ENCODE measurements at places on chromosomes 2 and 18.

GRCh38 chr18:68484241-68484640 is 230.7 kb downstream of the TMX3 start:
- DNase-seq: no peak

- no peak for DNase-seq
These were observed 371.6 kb upstream of the CHST9 start for GRCh38 chr18:27556741-27557140.

DNA sequence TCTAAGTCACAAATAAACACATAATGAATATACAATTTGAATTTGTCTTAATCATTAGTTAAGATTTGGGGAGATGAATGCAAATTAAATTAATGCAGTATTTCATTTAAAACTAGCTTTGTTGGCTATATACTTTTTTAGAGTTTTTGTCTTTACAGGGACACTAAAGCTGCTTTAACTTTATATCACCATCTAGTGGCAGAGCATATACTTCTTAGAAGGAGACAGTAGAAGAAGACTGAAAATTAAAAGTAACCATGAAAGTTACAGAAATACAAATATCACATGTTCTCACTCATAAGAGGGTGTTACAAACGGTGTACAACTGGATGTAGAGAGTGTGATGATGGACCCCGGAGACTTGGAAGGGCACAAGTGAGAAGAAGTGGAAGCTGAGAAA is 268.3 kb upstream of the NETO1 start:
- no peak for DNase-seq

DNA sequence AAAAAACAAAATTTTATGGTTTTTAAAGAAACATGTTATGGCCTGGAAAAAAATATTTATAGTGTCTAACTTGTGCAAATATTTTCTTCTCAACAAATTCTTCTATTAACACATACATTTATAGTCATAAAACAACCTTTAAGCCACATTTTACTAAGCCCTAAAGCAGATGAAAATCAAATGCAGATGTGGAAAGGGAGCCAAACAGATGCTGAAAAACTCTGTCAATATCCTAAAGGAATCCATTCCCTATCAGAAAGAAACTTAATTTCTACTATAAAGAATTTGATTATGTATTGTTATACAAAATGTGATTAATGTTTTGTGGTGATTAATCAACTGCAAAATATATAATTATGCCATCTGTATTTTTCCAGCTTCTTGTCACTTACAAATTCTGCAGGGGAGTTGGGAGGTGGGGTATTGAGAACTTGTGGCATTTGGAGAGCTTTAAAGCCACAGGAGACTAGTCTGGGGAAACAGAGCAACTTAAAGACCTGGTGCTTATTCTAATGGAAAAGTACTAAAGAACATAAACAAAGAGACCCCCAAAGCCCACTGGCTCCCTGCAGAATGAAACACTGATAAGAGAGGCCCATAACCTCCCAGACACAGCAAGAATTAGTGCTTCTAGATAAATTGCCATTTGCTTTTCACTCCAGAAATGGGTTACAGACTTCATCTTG is 1721.0 kb upstream of the PIK3C3 start:
- no peak for DNase-seq

DNA sequence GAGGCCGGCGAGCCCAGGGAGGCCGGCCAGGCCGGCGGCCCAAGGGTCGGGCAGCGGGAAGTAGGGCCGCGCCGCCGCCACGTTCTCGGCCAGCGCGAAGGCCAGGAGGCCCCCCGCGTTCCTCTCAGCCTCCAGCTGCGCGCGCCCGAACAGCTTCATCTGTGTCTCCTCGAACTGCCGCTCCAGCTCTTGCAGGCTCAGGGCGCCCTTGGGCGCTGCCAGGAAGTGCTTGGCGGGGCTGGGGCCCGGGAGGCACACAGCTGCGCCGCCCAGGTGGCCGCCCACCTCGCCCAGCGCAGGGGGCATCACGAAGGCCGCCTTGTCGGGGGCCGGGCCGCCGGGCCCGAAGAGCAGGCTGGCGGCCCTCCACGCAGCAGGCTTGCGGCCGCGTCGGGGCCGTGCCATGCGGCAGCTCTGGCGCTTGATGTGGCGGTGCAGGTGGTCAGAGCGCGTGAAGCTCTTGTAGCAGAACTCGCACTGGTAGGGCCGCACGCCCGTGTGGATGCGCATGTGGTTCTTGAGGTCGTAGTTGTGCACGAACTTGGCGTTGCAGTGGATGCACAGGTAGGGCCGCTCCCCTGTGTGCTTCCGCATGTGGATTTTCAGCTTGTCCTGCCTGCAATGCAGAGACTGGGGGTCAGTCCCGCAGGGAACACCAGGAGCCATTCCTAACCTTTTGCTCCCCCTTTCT is 99.0 kb upstream of the SMAD2 start:
- DNase-seq: no peak

DNA sequence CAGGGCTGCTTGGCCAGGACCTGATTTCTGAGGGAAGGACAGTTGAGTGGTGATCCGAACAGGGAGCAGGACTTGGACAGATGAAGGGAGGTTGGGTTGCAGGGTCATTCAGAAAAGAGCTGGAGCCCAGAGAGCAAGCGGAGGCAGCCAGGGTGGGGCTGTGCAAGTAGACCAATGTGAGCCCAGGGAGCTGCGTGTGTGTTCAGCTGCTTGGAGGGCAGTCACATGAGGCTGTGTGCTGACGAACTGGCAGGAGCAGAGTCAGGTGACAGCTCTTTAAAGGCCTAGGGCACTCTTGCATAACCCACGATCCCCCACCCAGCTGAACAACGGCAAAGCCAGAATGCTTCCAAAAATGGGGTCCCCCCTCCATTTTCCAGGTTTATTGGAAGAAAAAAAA is 4.6 kb upstream of the MLPH start:
- no peak for DNase-seq

GRCh38 chr2:34949316-34949715 is 1350.2 kb upstream of the FAM98A start:
- no peak for DNase-seq

DNA sequence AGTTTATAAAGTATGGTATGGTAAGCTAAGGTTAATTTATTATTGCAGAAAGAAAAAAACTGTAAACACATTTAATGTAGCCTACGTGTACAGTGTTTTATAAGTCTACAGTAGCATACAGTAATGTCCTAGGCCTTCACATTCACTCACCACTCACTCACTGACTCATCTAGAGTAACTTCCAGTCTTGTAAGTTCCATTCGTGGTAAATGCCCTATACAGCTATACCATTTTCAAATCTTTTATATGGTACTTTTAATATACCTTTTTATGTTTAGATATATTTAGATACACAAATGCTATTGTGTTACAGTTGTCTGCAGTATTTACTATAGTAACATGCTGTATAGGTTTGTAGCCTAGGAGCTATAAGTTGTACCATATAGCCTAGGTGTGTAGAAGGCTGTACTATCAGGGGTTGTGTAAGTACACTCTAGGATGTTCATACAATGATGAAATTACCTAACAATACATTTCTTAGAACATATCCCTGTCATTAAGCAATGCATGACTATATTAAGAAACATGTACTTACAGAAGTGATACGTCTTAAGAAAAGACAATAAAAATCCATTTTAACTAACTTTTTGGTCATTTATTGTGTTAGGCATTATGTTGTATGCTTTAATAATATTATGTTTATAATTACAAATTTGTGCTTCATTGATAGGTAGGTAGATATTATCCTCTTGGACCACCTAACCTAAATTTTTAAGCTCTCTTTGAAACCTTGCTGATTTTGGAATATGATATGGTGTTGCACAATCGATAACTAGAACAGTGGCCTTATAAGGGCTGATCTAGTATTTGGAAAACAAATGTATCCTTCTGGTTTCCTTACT is 51.9 kb downstream of the VRK2 start:
- DNase-seq: no peak

DNA sequence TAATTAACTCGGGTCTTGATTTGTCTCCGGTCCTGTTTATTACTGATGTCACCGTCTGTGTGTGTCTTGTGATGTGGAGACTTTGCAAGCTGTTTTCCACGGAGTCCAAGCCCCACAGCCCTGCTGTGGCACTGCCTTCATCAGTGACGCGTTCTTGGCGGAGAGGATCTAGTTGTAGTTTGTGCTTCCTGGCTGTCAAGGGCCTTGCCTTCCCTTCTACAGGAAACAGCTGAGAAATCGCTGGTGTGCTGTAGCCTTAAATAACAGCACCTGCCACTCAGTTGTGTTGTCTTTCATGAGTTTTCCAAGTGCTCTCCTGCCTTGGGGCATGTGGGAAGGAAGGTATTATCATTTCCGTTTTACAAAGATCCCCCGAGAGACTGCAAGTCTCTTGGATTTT is 26.3 kb downstream of the CTIF start:
- no peak for DNase-seq

DNA sequence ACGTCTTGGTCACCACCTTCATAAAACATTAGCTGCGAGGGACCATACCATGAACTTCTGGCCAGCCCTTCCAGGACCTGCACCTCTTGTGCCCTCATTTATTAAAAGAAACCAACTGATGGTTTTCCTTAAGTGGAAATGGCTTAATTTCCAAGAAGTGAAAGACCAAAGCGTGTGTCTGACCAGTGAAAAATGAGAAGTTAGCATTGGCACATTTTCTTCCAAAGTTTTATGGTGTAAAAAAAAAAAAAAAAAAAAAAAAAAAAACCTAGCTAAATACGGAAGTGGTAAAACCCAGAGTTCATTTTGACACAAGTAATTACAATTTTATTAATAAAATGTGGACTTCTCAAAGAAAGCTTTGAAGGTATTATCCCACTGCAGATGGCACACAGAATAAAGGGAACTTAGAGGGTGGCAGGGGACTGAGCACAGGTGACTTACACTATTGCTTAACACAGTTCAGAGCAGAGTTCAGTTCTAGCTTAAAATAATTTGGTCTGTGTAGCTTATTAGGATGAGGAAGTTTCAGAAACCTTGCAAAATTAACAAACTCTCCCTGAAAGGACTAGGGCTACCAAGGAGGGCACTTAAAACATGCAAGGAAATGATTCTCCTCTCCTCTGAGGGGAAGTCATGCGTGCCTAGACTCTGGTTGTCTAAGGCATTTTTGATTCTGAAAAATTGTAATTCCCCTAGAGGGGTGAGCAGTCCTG is 42.2 kb upstream of the EPG5 start:
- DNase-seq: no peak

GRCh38 chr2:159497847-159498246 is 118.5 kb downstream of the BAZ2B start:
- DNase-seq: no peak

DNA sequence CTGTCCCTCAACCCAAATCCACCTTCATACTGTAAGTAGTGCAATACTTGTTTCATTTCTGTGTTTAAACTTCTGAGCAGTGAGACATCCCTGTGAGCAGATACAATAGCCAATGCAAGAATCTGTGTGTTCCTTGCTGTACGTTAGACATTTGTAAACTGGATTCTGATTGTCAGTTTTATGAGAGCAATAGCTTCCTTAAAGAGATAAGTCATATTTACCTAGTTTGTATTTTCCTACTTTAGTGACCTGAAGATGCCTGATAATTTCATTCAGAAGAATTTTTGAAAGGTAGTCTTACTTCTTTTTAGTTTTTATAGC is 90.7 kb downstream of the DPP4 start:
- no peak for DNase-seq

- peak; percentile 98 for DNase-seq
These were observed at the start of gene TPRKB for GRCh38 chr2:73736855-73737779. TPRKB (minus strand) TSS chr2:73737345; CDS start chr2:73734569, 2,776 bp downstream.

DNA sequence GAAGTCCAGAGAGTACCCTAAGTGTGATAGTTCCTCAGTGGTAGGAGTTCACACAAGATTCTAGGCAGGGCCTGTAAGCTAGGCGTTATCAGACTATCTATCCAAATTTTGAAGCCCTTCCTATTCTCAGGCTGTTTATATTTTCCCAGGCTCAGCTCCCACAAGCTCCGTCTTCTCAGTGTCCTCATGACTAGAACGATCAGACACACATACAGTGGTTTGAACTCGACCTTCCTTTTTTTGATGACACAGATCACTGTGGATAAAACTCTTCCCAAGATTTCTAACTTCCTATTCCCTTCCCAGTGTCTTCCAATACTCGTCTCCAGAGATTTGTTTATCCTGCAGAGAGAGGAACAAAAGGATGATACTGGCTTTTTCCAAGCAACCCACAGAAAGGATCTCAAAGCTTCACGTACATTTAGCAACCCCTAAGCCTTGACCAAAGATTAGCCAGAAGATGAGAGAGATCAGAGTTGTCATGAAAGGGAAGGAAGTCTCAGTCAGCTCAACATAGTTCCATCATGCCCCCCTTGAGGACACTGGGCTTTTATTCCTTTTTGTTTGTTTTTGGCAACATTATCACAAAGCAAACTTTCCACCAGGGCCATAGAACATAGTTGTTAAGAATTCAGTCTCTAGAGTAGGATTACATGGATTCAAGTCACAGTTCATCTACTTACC is 42.3 kb upstream of the DOK6 start:
- DNase-seq: no peak

DNA sequence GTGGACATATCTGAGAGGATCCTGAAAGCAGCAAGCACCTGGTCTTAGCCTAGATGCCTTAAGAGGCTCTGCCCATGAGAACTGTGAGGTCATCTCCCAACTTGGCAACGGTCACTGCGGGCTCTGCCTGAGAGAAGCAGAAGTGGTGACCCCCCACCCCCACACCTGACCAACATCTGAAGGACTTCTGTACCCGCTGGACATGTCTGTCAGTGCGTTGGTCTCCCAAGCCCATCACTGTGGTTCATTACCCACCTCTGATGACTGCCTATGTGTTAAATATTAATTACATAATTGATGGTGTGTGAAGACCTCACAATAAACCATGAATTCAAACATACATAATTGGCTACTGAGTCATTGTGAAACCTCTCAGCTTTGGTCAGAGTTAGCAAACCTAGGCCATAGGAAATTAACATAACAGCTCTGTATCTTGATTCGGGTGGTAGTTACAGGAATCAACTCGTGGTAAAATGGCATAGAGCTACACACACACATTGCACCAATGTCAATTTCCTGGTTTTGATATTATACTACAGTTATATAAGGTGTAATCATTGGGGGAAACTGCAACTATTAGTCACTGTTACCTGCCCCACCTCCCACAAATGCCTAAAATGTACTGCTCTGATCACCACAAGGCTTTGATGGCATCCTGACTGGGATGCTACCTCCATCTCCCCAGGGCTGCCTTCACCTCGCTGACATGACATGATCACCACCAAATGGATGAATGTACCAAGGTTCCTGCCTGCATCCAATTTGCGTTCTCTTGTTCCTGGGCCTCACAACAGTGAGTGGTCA is 4.3 kb upstream of the GALNT1 start:
- no peak for DNase-seq

DNA sequence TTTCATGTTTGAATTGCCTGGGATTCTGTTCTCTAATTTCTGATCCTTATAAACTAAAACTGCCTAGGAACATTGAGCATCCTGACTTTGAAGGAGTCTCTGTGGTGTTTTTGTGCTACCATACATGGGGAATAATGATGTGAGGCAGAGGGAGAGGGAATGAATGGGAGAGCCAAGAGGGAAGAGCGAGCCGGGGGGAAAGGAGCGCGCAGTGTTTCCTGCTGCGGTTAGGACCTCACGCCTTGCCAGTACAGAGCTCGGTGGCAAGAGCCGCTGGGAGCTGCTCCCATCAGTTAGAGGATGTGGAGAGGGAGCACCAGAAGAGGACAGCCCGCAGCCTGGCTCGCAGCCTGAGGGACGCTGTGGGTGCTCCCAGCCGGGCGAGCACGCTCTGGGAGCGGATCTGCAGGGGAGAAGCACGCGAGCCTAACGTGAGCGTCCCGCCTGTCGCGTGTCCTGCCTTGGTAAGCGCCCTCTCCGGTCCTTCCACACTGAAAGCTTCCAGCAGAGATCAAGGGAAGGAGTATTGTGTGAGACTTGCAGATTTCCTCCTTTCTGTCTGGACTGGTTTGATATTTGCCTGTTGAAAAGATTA is 114.7 kb downstream of the FAM210A start:
- DNase-seq: no peak
